ENCODE measurements at places on chromosomes 2 and 18. TPM values are rescaled to one million over a fixed set of nuclear protein-coding genes. Genes with fewer than 3 reads are reported as not detected.

Gene MERTK
- 33.1 TPM for polyA plus RNA-seq

Gene ZEB2
- 27.0 TPM for polyA plus RNA-seq

Gene SCN3A
- 0.06 TPM for polyA plus RNA-seq

Gene MATN3
- polyA plus RNA-seq, result 3.1 TPM

GRCh38 chr2:109676346-109676902, 62.3 kb downstream of the SOWAHC start:
- no peak for DNase-seq
